Stimulated activated CD8-positive, alpha-beta memory T cell treated with anti-CD3 and anti-CD28 coated beads, Interleukin-7, amount 100 ng/mL, for 1 hour (primary cell): ENCODE measurements at places on chromosomes 4 and X.

DNA sequence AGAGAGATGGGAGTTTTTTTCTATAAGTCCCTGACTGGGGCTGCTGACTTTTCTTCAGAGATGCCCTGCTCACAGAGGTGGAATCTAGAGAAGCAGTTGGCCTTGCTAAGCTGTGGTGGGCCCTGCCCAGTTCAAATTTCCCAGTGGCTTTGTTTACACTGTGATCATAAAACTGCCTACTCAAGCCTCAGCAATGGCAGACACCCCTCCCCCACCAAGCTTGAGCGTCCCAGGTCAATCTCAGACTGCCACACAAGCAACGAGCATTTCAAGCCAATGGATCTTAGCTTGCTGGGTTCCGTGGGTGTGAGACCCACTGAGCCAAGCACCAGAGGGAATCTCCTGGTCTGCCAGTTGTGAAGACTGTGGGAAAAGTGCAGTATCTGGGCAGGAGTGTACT, 199.8 kb upstream of the WDFY3 start:
- DNase-seq = no peak

- DNase-seq = no peak
These were observed 16.5 kb upstream of the FGFR3 start for GRCh38 chr4:1776521-1777161.

DNA sequence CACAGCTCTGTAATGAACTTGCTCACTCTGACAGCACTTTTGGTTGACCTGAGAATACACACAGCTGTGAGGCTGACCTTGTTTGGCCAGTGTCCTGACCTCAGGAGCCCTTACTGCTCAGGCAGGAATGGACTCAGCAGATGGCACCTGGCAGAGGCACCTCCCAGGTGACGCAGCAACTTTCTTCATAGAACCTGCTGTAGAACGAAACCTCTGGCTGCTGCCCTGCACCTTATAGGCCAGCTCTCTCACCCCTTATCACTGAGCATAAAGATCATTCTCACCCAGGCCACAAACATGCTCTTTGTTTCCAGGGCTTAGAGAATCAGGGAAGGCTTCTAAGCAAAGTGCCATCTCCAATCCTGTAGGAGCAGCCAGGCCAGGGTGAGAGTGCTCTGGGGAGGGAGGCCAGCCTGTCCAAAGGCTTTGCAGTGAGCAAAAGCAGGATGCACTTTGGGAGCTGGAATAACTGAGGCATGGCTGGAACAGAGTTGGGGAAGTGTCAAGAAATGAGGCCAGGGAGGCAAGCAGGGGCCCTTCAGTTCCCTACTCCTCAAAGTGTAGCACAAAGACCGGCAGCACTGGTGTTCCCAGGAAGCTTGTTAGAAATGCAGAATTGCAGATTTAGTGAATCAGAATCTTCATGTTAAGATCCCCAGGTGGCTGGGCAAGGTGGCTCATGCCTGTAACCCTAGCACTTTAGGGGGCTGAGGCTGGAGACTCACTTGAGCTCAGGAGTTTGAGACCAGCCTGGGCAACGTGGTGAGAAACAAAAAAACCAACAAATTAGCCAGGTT, 13.3 kb upstream of the CENPU start:
- DNase-seq = no peak

DNA sequence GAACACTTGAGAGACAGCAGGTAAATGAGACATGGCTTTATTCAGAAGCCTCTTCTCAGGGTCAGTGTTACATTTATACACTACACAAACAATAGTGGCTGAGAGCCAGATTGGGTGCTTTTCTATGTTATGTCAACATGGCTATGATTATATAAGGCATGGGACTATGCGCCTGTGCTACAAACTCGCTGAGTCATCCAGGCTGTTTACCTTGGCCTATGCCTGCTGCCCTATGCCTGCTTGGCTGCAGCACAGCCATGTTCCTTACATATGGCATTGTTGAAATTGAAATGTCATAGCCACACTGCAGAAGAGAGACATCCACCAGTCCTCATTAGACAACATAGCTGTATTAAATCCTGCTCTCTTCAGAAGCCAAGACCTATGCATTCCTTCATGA, 236.3 kb upstream of the NWD2 start:
- DNase-seq = no peak

DNA sequence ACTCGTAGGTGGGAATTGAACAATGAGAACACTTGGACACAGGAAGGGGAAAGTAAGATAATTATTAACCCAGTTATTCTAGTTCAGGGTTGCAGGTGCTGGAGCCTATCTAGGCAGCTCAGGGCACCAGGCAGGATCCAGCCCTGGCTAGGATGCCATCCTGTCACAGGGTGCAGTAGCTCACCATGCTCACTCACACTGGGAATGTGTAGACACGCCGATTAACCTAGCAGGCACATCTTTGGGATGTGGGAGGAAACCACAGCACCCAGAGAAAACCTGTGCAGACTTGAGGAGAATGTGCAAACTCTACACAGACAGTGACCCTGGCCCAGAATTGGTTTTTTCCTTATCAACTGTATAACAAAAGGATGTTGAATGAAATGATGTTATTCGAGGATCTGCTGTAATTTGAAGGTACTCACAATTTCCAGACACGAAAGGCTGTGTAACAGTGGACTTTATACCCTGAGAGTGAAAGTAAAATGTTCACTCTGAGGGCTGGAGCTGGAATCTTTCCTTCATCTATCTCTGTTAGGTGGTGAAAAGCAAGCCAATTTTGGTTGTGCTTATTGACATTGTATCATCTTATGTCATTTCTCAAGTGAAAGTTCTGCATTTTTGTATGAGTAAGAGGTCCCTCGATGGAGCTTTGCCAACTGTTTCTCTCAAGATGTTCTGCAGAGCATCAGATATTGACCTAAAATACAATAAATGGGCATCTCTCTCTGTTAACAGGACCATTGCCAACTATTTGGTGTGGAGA, 78.8 kb downstream of the PHEX start:
- no peak for DNase-seq

GRCh38 chr4:141427726-141428296, 207.1 kb downstream of the ZNF330 start:
- no peak for DNase-seq

GRCh38 chr4:134952775-134953174, 751.2 kb upstream of the PABPC4L start:
- DNase-seq = no peak

DNA sequence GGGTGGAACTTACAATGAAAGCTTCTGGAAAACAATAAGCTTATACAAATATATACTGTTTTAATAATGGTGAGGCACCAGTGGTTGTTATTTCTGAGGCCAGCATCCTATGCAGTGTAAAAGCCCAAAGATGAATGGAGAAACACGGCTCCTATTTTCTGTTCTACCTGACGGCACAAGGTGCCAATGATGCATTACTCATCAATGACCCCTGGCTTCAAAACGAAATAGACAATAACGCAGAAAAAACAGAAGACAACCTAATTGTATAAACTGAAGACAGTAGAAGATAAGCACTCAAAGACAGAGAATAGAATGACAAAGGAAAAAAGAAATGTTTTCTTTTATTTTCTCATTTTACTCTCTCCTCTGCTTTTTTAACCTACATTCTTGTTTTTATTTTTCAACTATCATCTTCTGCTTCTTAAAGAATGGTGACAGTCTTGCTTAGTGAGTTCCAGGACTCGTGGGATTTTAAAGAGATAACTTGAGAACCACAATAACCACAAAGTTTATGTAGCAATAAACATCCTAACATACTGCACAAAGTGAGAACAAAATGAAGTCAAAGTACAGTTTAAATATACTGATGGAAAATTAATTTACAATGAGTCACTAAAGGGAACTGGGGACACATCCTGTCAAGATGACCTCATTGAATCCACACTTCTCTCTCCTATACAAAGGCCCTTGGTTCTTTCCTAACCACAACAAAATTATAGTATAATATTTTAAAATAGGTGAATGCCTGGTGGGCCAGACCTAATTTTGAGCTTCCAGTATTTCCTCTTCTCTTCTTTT, 169.8 kb downstream of the BTC start:
- DNase-seq = no peak
